Heart right ventricle (tissue), 16 donors: ENCODE measurements at places on chromosomes 13 and 19.
A peak's percentile ranks its signal among the peaks of the same experiment; 100 is the strongest.

GRCh38 chr13:20525601-20526544 is at the start of gene CRYL1:
Gene CRYL1, minus strand, starts transcription at chr13:20525857. Its CDS starts 63 bp downstream, at chr13:20525794.
- no peaks in the 10 kb centered on the region for H3K27me3 ChIP-seq
- peak within 1 kb of the TSS; percentile 90 for H3K27ac ChIP-seq

GRCh38 chr19:23882493-23882892 is 32.2 kb upstream of the ZNF726 start:
- peaks cover 3% of the 10 kb centered on the region for H3K27me3 ChIP-seq
- no peak overlapping the region for H3K27ac ChIP-seq
- no peak for DNase-seq
- no peak overlapping the region for H3K4me3 ChIP-seq

GRCh38 chr19:1412323-1412923 is 5.0 kb downstream of the DAZAP1 start:
- H3K4me3 ChIP-seq: no peak overlapping the region
- no peaks in the 10 kb centered on the region for H3K27me3 ChIP-seq
- peaks cover 58% of the 10 kb centered on the region for H3K4me1 ChIP-seq
- H3K36me3 ChIP-seq: no peaks in the 10 kb centered on the region

DNA sequence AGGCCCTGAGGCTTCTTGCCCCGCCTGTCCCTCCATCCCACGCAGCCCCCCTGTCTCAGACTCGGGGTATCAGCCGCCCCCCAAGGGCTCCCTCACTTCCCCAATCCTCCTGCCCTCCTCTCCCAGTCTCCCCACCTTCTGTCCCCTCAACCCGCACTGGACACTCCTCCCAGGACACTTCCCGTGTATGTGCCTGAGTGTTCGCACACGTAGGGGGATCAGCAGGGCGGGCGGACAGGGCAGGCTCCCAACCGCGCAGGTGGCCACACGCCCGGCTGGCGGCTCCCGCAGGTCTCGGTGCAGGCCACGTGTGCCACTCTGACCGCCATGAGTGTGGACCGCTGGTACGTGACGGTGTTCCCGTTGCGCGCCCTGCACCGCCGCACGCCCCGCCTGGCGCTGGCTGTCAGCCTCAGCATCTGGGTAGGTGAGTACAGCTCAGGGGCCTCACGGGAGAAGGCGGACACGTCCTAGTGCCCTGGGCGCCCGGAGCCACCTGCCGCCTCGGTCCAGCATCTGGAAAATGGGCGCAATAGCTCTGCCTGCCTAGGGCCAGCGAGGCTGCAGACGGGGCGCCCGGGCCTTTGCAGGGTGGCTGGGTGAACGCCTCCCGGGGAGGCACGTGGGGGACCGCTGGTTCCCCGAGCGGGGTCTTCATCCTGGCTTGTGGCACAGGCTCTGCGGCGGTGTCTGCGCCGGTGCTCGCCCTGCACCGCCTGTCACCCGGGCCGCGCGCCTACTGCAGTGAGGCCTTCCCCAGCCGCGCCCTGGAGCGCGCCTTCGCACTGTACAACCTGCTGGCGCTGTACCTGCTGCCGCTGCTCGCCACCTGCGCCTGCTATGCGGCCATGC is 2.3 kb downstream of the KISS1R start:
- peak overlapping the region; percentile 27 for H3K4me3 ChIP-seq
- DNase-seq: no peak
- no peak overlapping the region for H3K27ac ChIP-seq
- peaks cover 53% of the 10 kb centered on the region for H3K27me3 ChIP-seq
- no peaks in the 10 kb centered on the region for H3K36me3 ChIP-seq

- no peaks in the 10 kb centered on the region for H3K36me3 ChIP-seq
- H3K27ac ChIP-seq: no peak overlapping the region
- no peak for DNase-seq
- no peaks in the 10 kb centered on the region for H3K27me3 ChIP-seq
- no peaks in the 10 kb centered on the region for H3K4me1 ChIP-seq
These were observed 162.3 kb downstream of the DACH1 start for GRCh38 chr13:71704656-71705055.

DNA sequence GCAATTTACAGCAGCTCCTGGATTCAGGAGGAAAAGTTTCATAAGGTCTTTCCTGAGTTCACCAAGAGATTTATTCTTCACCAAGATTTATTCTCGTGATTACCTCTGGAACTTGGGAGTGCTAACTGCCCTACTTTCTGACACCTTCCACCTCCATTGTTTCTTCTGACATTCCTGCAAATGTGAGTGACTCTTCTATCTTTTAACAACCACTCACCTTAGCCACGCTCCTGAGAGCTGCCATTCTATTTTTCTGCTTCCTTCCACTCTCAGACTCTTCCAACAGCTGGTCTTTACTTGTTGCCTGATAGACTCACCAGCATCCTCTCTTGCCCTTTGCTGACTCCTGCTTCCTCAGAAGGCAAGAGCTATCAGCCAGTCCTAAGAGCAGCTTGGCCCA is 11.5 kb upstream of the CBY2 start:
- no peaks in the 10 kb centered on the region for H3K4me1 ChIP-seq
- no peaks in the 10 kb centered on the region for H3K36me3 ChIP-seq
- H3K27ac ChIP-seq: no peak overlapping the region
- H3K4me3 ChIP-seq: no peak overlapping the region

DNA sequence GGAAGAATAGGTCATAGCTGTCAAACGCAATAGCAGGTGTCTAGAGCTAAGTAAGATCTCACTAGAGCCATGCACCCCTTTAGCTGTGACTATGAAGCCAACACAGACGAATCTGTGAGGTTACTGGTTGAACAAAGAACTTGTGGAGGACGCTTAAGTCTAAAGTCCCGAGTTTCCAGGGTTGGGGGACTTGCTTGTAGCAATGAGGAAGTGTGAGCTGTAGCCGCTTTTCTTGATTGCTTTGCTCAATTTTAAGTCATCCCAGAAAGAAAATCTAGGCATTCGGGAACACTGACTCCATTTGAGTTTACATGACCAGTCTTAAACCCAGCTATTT is 1.6 kb downstream of the GPC5 start:
- H3K27ac ChIP-seq: no peak overlapping the region
- H3K36me3 ChIP-seq: no peaks in the 10 kb centered on the region
- peaks cover 71% of the 10 kb centered on the region for H3K27me3 ChIP-seq
- no peak overlapping the region for H3K4me3 ChIP-seq
- DNase-seq: no peak

DNA sequence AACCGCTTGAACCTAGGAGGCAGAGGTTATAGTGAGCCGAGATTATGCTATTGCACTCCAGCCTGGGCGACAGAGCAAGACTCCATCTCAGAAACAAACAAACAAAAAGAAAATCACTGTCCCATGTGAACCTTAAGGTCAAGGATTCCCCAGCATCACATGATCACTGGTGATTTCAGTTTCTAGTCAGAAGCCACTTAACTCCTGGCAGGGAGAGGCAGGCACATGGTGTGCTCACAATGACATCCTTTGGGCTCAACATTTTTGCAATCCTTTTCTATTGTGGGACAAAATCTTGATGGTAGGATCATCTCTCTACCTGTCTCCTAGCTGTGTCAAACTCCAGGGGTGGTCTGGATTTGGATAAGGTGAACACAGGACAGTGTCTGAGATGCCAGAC is 12.1 kb downstream of the AKAP8 start:
- peak overlapping the region; percentile 78 for H3K27ac ChIP-seq
- H3K27me3 ChIP-seq: no peaks in the 10 kb centered on the region

GRCh38 chr13:103960001-103960400 is 893.8 kb upstream of the SLC10A2 start:
- H3K4me3 ChIP-seq: no peak overlapping the region
- no peaks in the 10 kb centered on the region for H3K36me3 ChIP-seq
- DNase-seq: no peak
- H3K4me1 ChIP-seq: no peaks in the 10 kb centered on the region
- no peaks in the 10 kb centered on the region for H3K27me3 ChIP-seq

GRCh38 chr13:50543782-50544181 is 299.7 kb downstream of the DLEU7 start:
- peaks cover 3% of the 10 kb centered on the region for H3K4me1 ChIP-seq
- DNase-seq: no peak
- no peaks in the 10 kb centered on the region for H3K27me3 ChIP-seq
- H3K36me3 ChIP-seq: no peaks in the 10 kb centered on the region

DNA sequence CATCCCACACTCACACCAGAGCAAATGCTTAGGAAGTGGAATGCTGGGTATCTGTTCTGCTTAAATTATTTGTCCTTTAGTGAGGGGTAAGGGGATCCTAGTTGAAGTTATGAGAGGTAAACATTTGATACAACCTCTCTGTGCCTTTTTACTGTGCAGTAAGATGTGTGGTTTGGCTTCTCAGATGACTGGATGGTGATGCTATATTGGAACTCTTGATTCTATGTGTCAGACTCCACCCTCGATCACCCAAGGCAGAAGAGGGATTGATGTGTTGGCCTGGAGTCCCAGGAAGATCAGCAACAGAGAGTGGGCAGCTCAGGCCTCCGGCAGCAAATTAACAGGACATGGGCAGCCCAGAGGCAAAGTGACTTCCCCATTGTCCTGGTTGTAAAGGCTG is 66.7 kb downstream of the SIPA1L3 start:
- H3K4me3 ChIP-seq: no peak overlapping the region
- H3K27ac ChIP-seq: no peak overlapping the region
- no peaks in the 10 kb centered on the region for H3K4me1 ChIP-seq
- no peaks in the 10 kb centered on the region for H3K27me3 ChIP-seq
- DNase-seq: no peak

GRCh38 chr19:13163609-13164342 is 13.6 kb downstream of the IER2 start:
- H3K27me3 ChIP-seq: no peaks in the 10 kb centered on the region
- peak overlapping the region; percentile 96 for H3K27ac ChIP-seq
- no peaks in the 10 kb centered on the region for H3K36me3 ChIP-seq
- DNase-seq: peak; percentile 70
- H3K4me3 ChIP-seq: peak overlapping the region; percentile 28

DNA sequence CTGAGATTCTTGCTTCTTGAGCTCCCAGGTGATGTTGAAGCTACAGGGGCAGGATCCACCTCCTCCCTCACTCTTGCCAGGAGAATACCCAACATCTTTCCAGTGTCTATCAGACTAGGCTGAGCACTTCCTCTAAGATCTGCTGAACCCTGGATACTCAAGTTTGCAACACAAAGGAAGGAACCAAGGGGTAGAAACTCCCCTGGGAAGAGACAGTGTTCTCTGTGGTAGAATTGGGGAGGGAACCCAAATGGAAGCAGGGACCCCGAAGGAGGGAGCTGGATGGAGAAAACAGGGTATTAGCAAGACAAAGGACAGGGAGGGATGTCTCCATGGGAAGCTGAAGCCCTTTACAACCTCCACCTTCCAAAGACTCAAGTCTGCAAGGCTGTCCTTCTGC is 117.6 kb downstream of the DNAJC15 start:
- H3K4me1 ChIP-seq: no peaks in the 10 kb centered on the region
- H3K27me3 ChIP-seq: no peaks in the 10 kb centered on the region
- H3K36me3 ChIP-seq: no peaks in the 10 kb centered on the region
- no peak overlapping the region for H3K27ac ChIP-seq
- no peak for DNase-seq

DNA sequence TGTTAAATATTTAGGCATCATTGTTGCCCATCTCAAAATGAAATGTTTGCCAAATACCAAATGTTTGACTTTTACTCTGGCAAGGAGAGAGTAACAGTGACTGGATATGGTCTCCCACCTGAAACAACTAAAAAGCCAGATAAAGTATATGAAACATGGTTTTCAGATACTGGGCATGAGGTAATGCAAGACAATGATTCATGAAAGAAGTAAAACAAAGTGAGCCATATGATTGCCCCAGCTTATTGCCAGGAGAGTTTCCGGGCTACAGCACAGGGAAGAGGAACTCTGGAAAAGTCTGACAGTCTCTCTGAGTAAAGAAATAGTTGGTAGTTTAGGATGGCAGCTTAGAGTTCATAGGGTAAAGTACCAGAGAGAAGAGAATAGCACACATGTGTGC is 354.6 kb downstream of the DNAJC15 start:
- no peak for DNase-seq
- no peaks in the 10 kb centered on the region for H3K27me3 ChIP-seq
- H3K36me3 ChIP-seq: no peaks in the 10 kb centered on the region
- no peak overlapping the region for H3K4me3 ChIP-seq
- H3K27ac ChIP-seq: no peak overlapping the region

DNA sequence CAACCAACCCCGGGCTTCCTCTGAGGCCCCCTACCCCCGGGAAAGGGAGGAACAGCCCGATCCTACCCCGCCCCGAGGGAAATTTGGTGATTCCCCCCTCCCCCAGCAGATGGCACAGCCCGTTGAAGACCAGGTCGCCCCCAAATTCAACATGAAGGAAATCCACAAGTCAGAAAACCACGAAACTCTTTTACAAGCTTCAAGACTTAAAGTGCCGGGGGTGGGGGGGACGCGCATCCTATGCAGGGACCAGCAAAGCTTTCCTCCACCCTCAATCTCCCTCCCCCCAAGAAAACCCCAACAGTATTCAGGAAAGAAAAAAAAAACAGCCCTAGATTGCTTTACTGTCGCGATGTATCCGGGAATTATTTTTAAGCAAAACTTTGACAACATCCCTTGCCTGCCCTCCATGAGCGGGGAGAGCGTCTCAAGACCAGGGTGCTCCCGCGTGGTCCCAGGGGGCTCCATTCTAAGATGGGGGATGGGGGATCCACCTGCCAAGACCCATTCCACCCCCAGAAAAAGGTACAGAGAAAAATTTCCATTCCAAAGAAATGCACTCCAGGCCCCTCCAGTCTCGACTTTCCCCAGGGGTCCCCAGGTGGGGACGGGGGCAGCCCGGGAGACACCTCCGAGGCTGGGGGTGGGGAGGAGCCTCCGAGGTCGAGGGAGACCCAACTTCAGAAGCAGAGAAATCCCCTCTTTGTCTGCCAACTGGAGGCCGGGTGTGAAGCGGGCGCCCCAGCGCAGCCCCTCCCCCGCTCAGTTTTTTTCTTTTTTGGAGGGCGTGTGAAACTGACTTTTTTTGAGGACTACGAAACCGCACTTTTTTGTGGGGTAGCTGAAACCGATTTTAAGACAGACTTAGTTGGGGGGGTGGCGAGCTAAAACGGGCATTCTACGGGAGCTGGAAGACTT is 1.5 kb downstream of the TCF3 start:
- peak overlapping the region; percentile 84 for H3K27ac ChIP-seq
- H3K27me3 ChIP-seq: no peaks in the 10 kb centered on the region
- peaks cover 10% of the 10 kb centered on the region for H3K4me1 ChIP-seq
- H3K4me3 ChIP-seq: peak overlapping the region; percentile 85
- peaks cover 5% of the 10 kb centered on the region for H3K36me3 ChIP-seq

- H3K27me3 ChIP-seq: no peaks in the 10 kb centered on the region
- no peak overlapping the region for H3K4me3 ChIP-seq
- no peak overlapping the region for H3K27ac ChIP-seq
- no peaks in the 10 kb centered on the region for H3K4me1 ChIP-seq
- peaks cover 79% of the 10 kb centered on the region for H3K36me3 ChIP-seq
These were observed 8.7 kb downstream of the DDX49 start for GRCh38 chr19:18928018-18928805.

DNA sequence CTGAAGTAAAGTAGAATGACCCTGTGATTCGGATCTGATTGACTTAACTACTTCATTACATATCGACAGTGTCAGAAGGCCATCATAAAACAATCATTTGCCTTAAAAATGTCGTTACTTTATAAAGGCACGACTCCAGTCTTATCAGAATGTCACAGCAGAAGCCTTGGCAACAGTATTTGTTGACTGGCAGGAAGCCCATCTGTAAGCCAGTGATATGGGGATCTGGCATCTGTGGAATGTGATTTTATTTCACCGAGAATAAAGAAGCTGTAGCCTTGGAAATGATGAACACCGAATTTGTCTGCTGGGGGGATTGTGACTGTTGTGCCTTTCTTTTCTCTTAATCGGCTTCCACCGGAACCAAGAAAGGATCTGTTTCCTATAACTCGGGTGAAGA is 362.5 kb downstream of the TDRD3 start:
- DNase-seq: no peak
- H3K4me3 ChIP-seq: no peak overlapping the region
- peaks cover 3% of the 10 kb centered on the region for H3K4me1 ChIP-seq
- H3K27ac ChIP-seq: no peak overlapping the region
- no peaks in the 10 kb centered on the region for H3K27me3 ChIP-seq
- no peaks in the 10 kb centered on the region for H3K36me3 ChIP-seq

GRCh38 chr13:79081942-79082341 is 324.1 kb downstream of the RBM26 start:
- H3K4me1 ChIP-seq: no peaks in the 10 kb centered on the region
- H3K27ac ChIP-seq: no peak overlapping the region
- H3K27me3 ChIP-seq: no peaks in the 10 kb centered on the region
- no peak for DNase-seq
- no peaks in the 10 kb centered on the region for H3K36me3 ChIP-seq
